ENCODE measurements at places on chromosomes 13 and 19.
A peak's percentile ranks its signal among the peaks of the same experiment; 100 is the strongest.

- no peak for DNase-seq
Measured at GRCh38 chr19:41799444-41800000, 3.1 kb downstream of the CEACAM3 start.

DNA sequence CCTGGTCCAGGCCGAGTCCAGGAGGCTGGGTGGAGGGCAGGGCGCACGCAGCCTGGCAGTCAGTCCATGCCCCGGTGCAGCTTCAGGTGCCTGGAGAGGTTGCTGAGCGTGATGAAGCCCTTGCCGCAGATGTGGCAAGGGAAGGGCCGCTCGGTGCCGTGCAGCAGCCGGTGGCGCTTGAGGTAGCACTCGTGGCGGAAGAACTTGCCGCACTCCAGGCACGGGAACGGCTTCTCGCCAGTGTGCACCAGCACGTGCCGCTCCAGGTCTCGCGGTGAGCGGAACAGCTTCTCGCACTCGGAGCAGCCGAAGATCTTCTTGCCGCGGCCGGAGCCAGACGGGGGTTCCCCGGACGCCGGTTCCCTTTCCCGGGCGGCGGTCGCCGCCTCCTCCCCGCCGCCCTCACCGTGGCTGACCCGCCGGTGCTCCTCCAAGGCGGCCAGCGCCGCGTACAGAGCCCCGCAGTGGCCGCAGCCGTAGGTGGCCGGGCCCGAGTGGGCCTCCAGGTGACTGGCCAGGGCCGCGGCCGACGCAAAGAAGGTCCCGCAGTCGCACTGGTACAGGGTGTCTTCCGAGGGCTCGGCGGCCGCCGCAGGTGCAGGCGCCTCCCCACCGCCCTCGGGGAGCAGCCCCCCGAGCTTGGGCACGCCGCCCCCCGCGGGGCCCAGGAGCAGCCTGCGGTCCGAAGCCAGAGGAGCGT, 6.8 kb downstream of the FIZ1 start:
- no peak for DNase-seq

DNA sequence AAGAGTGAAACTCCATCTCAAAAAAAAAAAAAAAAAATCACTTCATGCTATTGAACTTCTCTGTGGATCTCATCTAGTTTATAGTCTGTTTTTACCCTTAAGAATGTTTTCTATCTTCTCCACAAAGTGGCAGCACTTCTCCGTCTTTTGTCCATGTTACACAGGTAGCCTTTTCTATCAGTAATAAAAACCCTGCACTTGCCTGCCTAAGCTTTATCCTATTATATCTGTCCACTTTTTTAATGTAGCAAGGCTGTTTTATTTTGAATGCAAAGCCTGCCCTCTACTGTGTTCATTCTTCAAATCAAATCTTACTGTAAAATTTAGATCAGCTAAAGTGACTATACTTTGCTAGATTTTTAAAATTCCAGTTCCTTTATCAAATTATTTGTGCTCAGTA, 124.0 kb downstream of the STOML3 start:
- DNase-seq, result no peak

GRCh38 chr19:6475321-6476108, 6.1 kb downstream of the DENND1C start:
- no peak for DNase-seq

GRCh38 chr19:7722231-7722651, 9.7 kb downstream of the CLEC4G start:
- DNase-seq, result no peak

DNA sequence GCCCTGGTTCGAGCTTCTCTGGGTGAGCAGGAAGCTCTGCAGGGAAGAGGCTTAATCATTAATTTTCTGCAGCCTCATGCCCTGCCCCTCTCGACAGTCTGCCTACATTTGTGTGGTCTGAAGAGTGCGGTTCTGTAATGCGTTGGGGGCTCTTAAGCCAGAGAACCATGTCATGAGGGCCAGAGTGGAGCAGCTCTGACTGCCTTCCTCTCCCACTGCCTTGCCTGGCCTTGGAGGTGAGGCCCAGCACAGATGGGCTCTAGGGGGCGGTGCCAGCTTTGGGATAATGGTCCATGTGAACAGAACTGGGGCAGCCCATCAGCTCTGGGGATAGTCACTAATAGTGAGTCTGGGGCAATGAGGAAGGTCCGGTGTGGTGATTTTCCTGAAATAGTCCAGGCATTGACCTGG, 5.7 kb downstream of the FGF9 start:
- no peak for DNase-seq

- peak; percentile 26 for DNase-seq
Measured at GRCh38 chr13:42497798-42498197, 76.2 kb upstream of the TNFSF11 start.

GRCh38 chr13:42369071-42369797, 97.3 kb downstream of the AKAP11 start:
- peak; percentile 52 for DNase-seq

GRCh38 chr13:37257051-37257450, 151.6 kb upstream of the CSNK1A1L start:
- DNase-seq, result no peak

- no peak for DNase-seq
Measured at GRCh38 chr19:10812196-10812595, 23.8 kb downstream of the TMED1 start.

- no peak for DNase-seq
Measured at GRCh38 chr13:95707035-95707434, 30.1 kb downstream of the DNAJC3 start.

- DNase-seq, result no peak
Measured at GRCh38 chr13:28640861-28641599, 17.9 kb upstream of the POMP start.

- no peak for DNase-seq
Measured at GRCh38 chr13:75796825-75797224, 160.7 kb downstream of the LMO7 start.

GRCh38 chr19:31330761-31331160, 18.5 kb downstream of the TSHZ3 start:
- DNase-seq, result no peak

DNA sequence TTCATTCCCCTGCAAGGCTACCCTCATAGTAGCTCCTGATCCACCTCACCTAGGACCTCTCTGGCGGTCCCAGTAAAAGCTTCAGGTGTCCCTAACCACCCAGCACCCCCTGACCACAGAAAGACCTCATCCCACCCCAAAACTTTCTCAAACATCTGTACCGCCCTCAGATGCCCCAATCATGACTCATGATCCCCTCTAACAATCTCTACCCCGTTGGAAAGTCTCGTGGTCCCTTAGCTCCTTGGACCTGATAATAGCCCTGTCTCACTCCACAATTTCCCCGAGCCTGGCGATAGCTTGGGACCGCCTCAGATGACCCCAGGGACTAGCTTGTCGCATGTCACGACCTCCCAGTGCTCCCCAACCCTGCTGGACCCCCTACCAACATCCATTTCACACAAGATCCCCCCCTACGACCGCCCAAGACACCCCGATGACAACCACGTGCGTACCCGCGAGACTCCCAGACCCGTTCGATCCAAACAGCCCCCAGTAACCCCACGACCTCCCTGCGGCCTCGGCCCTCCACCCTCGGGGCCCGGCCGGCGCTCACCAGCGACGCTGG, 450 bp downstream of the NDUFA11 start:
- peak; percentile 16 for DNase-seq

- no peak for DNase-seq
Measured at GRCh38 chr19:52473655-52474350, 20.4 kb downstream of the ZNF578 start.

GRCh38 chr19:17830567-17831418, 9.5 kb upstream of the INSL3 start:
- DNase-seq, result peak; percentile 55

DNA sequence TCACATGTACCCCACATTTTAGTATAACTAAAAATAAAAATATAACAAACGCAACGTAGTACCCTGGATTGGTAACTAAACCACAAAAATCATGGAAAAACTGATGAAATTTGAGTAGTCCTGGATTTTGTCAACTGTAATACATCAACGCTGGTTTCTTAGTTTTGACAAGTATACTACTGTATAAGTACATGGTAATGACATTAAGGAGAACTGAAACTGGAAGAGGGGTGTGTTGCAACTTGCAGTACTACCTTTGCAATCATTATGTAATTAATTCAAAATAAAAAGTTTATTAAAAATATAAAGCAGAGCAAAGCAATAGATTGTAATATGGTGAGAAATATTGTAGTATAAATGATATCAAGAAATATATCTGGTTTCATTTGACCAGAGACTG, 1158.0 kb upstream of the SPRY2 start:
- DNase-seq, result no peak

- DNase-seq, result no peak
Measured at GRCh38 chr19:18502638-18503294, 19.1 kb downstream of the ELL start.

GRCh38 chr19:15371786-15372380, 7.7 kb downstream of the AKAP8 start:
- DNase-seq, result no peak

- DNase-seq, result no peak
Measured at GRCh38 chr13:78657699-78658629, 991 bp downstream of the OBI1 start.

GRCh38 chr19:28296506-28296905, 916.4 kb downstream of the UQCRFS1 start:
- no peak for DNase-seq

GRCh38 chr13:95003019-95003813, 290.9 kb upstream of the SOX21 start:
- no peak for DNase-seq

GRCh38 chr13:62337109-62337880, 921.6 kb upstream of the PCDH20 start:
- no peak for DNase-seq

- DNase-seq, result no peak
Measured at GRCh38 chr19:19966862-19967261, 66.1 kb downstream of the ZNF93 start.

GRCh38 chr19:5255602-5256231, 84.9 kb downstream of the PTPRS start:
- DNase-seq, result no peak

- DNase-seq, result no peak
Measured at GRCh38 chr13:98439126-98439828, 137.6 kb downstream of the STK24 start.

- no peak for DNase-seq
Measured at GRCh38 chr13:29791508-29791907, 58.9 kb downstream of the UBL3 start.

DNA sequence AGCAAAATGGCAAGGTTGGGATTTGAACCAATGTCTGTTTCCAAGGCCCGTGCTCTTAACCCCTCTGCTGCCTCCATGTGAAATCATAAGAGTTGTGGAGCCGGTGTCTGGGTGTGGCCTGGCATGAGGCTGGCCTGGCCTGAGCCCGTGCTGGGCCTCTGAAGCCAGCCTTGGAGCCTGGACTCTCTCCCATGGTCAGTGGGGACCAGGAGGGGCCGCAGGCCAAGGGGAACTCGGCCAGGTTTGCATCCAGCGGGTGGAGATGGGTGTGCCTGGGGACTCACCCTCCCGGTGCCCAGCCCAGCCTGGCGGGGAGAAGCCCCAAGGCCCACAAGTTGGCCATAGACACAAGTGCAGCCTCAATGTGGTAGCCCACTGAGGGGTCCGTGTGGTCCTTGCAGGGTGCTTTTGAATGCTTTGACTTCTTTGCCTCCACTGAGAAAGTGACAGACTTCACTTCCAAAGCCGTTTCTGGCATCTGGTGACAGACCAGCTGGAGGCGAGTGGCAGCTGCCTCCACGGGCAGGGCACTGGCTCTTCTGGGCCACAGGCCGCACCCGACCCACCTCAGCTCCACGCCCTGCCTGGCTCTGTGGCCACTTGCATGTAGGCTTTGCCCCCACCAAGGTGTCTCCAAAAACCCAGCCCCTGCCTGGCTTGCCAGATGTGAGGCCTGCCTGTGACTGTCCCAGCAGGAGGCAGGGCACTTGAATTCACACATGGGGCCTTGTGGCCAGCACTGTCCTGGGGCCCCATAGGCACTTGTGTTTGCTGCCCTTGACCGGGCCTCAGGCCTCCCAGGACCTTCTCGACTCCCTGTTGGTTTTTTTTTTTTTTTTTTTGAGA, 26.2 kb upstream of the NCCRP1 start:
- no peak for DNase-seq

DNA sequence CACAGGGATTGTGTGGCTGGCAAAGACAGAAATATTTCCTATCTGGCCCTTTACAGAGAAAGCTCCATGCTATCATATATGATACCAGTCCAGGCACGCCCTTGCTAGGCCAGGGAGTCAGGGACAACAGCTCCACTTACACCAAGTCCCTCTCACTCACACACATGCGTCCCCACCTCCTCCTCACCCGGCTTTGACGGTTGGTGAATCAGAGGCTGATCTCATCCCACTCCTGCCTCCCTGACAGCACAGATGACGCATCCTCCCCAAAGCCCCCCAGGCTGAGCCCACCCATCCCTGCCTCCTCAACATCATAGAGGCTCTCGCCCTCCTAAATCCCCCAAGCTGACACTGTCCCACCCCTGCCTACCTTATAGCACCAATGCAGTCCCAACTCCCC, 62.7 kb downstream of the F2RL3 start:
- DNase-seq, result no peak

DNA sequence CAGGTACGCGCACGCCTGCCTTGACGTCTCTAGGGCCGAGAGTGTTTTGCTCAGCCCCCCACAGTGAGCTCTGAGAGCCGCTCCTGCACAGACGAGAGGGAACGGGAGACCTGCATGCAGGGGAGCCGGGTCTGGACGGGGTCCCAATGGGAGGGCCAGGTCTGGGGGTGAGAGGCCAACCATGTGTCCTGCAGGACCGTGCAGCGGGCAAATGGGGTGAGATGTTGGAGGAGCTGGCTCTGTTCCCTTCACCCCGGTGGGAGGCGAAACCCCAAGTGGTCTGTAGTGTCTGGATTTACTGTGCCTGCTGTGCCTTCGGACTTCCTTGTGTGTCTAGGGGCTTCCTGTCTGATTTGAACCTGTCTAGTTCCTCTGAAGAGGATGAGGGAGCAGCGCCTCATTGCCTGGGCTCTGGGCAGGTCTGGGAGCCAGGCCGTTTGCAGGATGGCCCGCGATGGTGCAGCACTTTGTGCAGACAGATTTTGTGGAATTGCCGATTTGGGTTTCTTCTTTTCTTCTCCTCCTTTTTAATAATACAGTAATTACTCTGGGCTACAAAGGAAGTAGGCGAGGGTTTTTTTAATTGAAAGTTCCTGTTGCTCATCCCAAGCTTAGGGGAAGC, 2.1 kb downstream of the CSNK1G2 start:
- no peak for DNase-seq

- no peak for DNase-seq
Measured at GRCh38 chr13:25803641-25804040, 248.2 kb downstream of the SHISA2 start.

Data from stimulated activated CD4-positive, alpha-beta T cell treated with anti-CD3 and anti-CD28 coated beads, Interleukin-4, amount 100 ng/mL, for 24 hours (primary cell).